ENCODE measurements at places on chromosomes 3 and 15. TPM values are rescaled to one million over a fixed set of nuclear protein-coding genes. Genes with fewer than 3 reads are reported as not detected.

DNA sequence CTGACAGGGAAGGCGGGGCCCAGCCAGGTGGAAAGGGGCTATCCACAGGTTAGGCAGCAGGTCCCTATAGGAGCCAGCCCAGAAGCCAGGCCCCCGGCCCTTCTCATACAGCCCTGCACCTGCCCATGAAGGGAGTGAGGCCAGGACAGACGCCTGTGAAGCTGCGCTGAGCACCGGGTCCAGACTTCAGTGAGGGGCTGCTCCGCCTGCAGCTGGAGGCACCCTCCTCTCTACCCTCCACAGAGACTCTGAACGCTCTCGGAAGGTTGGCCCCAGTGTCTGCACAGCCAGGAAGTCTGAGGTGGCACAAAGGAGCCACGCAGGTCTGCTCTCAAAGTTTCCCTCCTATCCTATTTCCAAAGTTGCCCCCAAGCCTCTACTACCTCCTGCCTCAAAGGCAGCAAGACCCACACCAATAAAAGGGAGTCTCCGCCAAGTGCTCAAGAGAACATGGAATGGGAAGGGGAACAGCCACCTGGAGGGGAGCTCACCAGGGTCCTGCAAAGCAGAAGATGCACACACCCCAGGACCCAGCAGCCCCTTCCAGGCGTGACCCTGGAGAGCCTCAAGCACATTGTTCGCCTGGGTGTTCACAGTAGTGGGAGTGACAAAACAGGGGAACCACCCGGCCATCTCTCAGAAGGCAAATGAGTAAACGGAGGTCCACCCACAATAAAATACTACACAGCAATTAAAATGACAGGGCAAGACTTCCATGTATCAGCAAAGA lies 19.5 kb downstream of the XXYLT1 start:
- DNase-seq: no peak

GRCh38 chr3:194910414-194910984 lies 224.8 kb downstream of the FAM43A start:
- DNase-seq: no peak

The HTR3E gene
- total RNA-seq: not detected

GRCh38 chr3:167409611-167410010 lies 29.5 kb upstream of the ZBBX start:
- no peak for DNase-seq

The MESP2 gene
- 0.72 TPM for total RNA-seq

- DNase-seq: no peak
Observed at GRCh38 chr15:78804391-78804792, 6.9 kb downstream of the ADAMTS7 start.

The ROPN1 gene
- not detected for total RNA-seq

The AMOTL2 gene
- total RNA-seq: 300 TPM
